ENCODE measurements at places on chromosomes 7 and 10.
A peak's percentile ranks its signal among the peaks of the same experiment; 100 is the strongest.

DNA sequence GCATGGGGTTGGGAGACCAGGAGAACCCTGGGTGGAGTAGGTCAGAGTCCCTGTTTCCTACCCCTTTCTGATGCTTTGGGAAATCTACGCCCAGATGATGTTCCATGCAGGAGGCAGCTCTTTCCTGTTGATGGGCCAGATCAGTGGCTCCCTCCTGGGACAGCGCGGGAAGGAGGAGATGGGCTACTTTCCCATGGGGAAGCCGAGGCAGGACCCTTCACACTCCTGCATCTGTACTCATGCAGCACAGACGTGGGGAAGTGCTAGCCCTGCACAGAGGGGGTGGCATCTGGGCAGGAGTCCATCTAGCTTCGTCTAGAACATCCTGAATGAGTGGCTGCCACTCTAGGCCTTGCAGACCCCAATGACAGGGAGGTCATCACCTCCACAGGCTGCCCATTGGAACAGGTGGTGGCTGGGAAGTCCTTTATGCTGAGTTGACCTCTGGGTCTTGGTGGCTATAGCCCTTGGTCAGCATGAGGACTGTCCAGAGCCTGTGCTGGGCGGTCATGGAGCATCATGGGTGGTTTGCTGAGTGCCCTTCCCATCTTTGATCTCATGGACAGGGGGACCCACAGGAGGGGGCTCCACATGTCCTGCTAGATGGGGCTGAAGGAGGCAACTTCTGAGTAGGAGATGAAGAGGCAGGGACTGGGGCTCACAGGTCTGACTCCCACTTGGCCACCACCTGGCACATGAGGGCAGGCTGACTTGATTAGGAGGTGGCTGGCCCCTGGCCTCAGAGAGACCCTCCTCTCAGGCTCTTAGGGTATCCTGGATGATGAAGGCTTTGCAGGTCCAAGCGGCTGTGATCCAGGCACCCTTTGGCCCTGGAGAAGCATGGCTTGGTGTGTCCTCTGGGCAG, 24.6 kb downstream of the RAMP3 start:
- DNase-seq: no peak

DNA sequence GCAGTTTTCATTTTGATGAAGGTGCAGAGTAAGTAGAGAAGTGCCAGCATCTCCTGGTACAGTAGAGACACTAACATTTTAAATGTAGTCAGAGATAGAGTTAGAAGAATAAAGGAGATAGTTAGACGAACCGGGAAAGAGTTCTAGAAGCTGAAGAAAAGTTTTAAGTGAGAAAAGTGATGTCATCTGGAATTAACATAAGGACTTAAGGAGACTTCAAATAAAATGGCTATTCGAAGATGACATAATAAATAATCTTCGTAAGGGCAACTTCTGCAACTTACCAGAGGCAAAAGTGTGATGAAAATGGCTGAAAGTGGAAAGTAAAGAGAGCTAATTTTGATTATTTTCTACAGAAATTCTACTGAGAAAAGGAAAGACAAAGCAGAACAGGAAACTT, 20.4 kb downstream of the GNAT3 start:
- no peak for DNase-seq

- no peak for DNase-seq
Observed at GRCh38 chr10:25522294-25522693, 347.5 kb downstream of the GPR158 start.

DNA sequence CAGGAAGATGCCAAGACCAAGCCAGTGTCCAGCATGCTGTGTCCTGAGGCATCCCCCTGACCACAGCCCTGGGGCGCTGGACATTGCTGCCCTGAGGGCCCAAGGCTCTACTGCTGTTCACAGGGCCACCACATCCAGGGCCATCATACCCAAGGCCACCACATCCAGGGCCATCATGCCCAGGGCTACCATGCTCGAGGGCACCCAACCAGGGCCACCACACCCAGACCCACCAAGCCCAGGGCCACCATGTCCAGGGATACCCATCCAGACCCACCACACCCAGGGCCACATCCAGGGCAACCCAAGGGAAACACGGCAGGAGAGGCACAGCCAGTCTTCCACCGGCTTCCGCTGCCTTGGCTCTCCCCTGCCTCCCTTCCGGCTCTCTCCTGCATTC, 17.1 kb downstream of the STK32C start:
- DNase-seq: no peak

DNA sequence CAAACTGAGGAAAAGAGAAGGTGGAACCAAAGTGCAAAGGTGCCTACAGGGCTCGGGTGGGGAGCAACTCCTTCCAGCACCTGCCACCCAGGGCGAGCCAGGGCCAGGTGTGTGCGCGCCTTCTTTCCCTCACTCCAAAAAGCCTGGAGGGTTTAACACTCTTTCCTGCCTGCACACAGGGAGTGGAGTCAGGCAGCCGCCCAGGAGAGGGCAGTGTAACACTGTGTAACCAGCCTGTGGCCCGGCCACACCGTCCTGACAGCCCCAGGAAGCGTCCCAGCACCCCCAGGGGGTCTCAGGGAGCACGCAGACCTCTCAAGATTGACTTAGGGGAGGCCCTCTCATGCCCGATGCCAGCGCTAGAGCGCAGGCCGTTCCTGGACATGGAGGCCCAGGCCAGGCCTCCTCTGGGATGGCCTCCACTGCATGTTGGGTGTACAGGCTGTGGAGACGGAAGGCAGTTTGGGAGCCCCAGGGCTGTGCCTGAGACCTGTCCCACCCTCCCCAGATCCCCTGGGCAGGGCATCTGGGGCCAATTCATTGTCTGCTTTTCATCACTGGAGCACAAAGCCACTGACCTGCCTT, 13.4 kb downstream of the BRI3 start:
- DNase-seq: no peak

DNA sequence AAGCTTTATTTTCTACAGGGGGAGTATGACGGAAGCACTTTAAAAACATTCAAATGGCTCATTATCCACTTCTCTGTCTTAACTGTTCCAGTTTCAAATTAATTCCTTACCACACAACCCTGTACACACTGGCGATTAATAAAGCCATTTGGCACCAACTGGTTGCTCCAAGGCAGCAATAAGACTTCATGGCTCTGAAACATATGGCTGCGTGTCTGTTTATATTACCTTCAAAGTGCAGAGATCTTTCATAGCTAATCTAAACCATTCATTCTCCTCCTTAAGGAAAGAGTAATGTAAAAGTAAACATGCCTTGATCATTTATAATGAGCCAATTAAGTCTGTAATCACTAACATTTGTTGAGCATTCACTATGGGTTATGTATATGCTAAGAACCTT, 325.7 kb downstream of the PARD3 start:
- no peak for DNase-seq

- no peak for DNase-seq
Observed at GRCh38 chr7:140080919-140081318, 18.2 kb upstream of the PARP12 start.

- DNase-seq: no peak
Observed at GRCh38 chr10:6218692-6219493, 16.2 kb downstream of the PFKFB3 start.

- DNase-seq: no peak
Observed at GRCh38 chr10:73113551-73113950, 3.3 kb downstream of the NUDT13 start.

GRCh38 chr7:28855538-28856217, 102.5 kb downstream of the TRIL start:
- no peak for DNase-seq

GRCh38 chr7:114718861-114719260, 203.0 kb upstream of the MDFIC start:
- no peak for DNase-seq

DNA sequence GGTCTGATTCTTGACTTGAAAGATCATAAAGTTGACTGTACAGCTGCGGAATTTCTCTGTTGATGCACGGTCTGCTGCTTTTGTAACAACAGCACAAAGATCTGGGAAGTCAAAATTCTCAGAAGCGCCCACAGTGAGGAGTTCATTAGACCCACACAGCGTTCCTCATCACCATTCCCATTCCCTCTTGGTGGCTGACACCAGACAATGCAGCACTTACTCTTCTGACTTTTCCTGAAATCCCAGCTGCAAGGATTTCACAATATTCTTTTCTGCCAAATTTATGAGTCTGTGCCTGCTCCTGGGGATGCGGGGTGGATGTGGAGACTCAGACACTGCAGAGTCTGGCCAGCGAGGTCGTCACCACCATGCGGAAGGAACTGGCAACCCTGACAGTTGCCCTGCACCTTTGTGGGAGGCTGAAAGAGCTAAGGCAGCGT, 233.9 kb downstream of the FANK1 start:
- DNase-seq: no peak

GRCh38 chr7:33258491-33258951, 129.2 kb downstream of the BBS9 start:
- DNase-seq: no peak

DNA sequence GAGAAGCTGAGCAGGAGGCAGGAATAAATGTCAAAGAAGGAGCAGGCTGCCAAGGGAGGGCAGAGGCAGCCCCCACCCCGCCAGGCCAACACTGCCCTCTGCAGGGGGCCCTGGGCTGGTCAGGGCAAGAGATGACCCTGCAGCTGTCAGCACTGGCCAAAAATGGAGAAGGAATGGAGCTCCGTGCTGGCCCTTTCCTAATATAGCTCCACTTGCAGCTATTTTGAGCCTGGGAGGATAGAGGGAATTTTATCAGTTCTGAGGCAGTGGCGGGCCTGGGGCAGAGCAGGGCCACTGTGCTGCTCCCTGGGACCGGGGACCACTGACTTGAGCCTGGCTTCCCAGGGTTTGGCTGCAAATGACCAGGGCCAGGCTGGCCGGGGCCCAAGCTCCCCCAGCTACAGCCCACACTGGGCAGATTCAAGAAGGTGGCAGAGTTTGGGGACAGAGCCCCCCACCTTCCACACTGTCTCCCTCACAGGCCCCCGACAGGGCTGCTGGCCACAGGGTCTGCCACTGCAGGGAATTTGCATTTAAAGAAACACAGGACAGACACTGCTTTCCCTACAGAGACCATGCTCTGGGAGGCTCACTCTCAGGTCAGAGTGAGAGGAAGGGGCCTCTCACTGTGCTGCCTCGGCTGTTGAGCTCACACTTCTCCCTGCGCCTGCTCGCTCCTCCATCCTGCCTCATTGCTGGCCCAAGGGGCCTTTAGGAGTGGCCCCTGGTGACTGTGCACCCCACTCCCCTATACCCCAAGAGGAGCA, 16.2 kb downstream of the LDB3 start:
- DNase-seq: no peak

DNA sequence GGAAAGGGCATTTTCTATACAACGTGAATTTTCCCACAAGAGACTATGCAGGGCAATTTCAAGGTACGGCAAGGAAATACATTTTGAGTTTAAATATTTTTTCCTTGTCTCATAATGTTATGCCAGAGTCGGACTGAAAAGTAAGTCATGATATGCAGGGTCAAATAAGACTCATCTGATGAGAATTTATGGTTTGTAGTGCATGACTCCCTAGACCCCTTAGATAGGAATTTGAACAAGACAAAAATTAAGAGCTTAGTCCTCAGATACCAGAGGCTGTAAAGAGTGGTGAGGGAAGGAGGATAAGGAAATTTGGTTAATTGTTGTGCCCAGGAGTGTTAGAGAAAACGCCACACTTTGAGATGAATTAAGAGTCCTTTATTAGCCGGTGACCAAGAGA, 616.6 kb downstream of the XPNPEP1 start:
- no peak for DNase-seq

DNA sequence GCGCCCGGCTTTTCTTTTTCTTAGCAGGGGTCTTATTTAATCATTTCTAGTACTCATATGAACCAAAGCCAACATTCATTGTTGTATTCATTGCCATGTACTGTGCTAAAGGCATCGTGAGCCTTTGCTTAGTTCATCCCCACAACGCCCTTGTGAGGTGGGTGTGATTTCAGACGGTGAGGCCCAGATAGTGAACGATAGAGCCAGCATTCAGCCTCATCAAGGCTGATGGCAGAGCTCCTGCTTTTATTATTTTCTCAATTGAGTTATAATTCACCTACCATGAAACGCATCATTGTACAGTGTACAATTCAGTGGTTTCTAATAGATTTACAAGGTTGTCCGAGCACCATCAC, 50.1 kb downstream of the HK1 start:
- DNase-seq: no peak

DNA sequence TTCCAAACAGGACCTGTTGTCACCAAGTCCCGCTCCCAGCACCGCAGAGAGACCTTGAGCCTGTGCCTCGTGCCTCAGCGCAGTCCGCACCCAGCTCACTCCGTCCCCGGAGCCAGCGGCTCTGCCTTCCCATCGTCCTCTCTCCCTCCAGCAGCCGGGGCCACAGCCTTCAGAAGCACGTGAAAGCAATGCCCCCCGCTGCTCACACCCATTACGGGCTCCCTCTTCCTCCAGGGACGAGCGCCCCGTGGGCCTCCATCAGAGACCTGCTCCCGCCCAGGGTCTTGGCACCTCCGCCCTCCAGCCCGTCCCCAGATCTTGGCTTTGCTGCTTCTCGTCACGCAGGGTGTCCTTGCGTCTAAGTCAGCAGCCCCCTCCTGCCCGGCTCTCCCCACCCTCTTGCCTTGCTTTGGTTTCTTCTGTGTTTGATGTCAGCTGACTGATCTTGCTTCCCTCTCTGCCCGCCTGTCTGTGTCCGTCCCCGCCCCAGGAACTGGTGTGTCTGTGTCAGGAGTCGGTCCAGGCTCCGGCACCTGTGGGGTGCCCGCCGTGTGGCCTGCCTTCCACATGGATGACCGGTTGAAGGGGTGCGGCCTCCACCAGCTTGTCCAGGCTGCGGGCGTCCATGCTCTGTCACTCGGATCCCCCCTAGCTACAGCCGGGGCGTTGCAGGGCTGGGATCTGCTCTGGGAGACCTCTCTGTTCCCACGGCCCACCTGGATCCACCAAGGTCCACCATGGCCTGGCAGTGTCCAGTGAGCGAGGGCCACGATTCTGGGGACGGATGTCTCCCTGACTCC, 61.9 kb downstream of the FOXL3 start:
- DNase-seq: peak; percentile 32

DNA sequence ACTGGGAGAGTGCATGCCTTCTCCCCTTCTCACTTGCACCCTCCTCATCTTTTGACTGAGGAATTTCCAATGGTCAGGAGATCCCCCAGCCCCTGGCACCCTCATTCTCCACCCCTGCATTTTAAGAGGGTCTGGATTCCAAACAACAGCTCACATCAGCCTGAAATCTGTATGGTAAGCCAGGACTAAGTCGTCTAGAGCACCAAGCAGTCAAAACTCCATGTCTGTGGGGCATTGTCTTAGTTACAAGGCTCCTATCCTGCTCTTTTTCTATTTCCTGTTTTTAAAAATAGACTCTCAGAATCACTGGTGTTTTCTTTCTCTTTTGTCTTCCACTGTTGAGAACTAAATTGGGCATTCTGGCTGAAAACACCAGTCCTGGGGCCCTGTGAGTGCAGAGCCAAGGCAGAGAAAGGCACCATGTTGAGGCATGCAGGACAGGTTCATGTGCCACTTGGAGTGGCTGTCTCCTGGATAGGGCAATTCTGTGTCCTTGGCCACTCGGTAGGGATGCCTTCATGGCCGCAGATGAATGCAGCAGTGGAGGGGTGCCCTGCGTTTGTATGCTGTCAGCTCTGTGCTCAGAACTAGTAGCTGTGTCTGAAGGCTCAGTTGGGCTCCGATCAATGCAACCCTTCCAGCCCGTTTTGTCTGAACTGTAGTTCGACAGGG, 216.6 kb upstream of the YAE1 start:
- no peak for DNase-seq

GRCh38 chr7:47458057-47458456, 123.9 kb downstream of the TNS3 start:
- no peak for DNase-seq

GRCh38 chr7:34747867-34748727, 90.1 kb downstream of the NPSR1 start:
- DNase-seq: no peak
